ENCODE measurements at places on chromosomes 12 and 14.
A peak's percentile ranks its signal among the peaks of the same experiment; 100 is the strongest.

- no peaks in the 10 kb centered on the region for H3K4me1 ChIP-seq
- H3K4me3 ChIP-seq, result no peak overlapping the region
Measured at GRCh38 chr12:13798162-13798561, 183.2 kb downstream of the GRIN2B start.

DNA sequence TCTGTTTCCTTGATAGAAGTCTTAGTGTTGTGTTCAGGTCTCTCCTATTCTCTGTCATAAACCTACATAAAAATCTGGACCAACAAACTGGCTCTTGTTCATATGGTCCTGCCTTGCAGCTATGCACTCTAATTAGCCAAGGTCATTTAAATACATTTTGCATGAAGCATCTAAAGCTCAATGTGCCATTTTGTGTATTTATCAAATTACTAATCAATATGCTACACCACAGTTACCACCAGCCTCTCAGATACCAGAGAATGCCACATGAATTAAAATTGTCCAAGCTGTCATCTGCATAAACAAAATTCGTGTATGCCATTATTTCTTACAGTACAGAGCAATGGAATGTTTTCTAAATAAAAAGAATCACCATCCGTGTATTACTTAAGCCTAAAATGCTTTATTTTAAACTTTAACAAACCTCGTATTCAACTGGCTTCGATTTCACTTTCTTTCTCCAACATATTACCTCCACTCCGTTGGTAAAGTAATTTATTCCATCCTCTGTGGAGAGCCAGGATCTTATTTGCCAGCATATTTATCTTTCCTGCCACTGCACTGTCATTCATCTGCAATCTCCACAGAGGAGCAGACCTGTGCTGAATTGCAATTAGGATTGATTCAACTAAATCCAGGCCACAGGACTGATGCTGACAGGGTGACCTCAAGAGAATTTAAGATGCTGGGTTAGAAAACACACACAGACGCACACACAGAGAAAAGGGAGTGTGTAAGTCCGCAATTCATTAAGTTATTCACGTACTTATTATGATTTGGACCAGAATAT lies 284.1 kb upstream of the FOXG1 start:
- no peak overlapping the region for H3K27ac ChIP-seq
- H3K4me3 ChIP-seq, result no peak overlapping the region
- DNase-seq, result no peak
- H3K36me3 ChIP-seq, result no peaks in the 10 kb centered on the region
- H3K4me1 ChIP-seq, result no peaks in the 10 kb centered on the region

DNA sequence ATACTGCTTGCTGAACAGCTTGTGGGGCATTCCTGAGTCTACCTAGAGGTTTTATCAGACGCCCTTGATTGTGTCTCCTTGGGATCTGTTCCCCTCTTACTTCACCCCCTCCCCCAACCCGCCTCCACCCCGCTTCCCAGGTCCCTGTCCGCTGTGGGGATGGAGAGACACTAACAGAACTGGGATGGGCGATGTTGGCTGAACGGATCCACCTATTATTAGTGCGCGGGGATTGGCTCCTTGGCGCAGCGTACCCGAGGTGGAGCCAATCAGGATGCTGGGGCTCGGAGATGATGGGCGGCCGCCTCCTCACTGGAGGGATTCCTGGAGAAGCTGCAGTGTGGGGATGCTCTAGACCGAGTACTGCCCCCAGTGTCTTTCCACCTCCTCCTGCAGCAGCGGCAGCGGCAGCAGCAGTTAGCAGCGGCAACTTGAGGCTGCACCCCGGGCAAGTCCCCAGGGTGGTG lies at the start of gene SYT1:
Gene SYT1, plus strand, starts transcription at position 372 of the 467 bp plus-strand sequence.
- H3K4me3 ChIP-seq, result peak within 1 kb of the TSS; percentile 94
- H3K4me1 ChIP-seq, result peaks cover 30% of the 10 kb centered on the region
- H3K27ac ChIP-seq, result peak within 1 kb of the TSS; percentile 68

GRCh38 chr14:82667006-82667405 lies 1133.4 kb upstream of the SEL1L start:
- DNase-seq, result no peak
- no peaks in the 10 kb centered on the region for H3K36me3 ChIP-seq
- H3K27me3 ChIP-seq, result no peaks in the 10 kb centered on the region

Data from HFFc6 (cell line).